Myometrial cell (primary cell): ENCODE measurements at places on chromosomes 12 and 14. TPM values are rescaled to one million over a fixed set of nuclear protein-coding genes. Genes with fewer than 3 reads are reported as not detected.

NEUROD4 gene
- total RNA-seq, result not detected in 2 replicates

TRMT5 gene
- 6.6 and 6.7 TPM in 2 replicates for total RNA-seq

SLC39A2 gene
- total RNA-seq, result 0.18 and 0.58 TPM in 2 replicates

RAD51AP1 gene
- 12.7 and 15.1 TPM in 2 replicates for total RNA-seq

ANKRD9 gene
- 18.8 and 30.3 TPM in 2 replicates for total RNA-seq

TAS2R7 gene
- total RNA-seq, result not detected in 2 replicates

RACGAP1 gene
- total RNA-seq, result 53.0 and 62.6 TPM in 2 replicates

PDE3A gene
- total RNA-seq, result 0.58 and 0.71 TPM in 2 replicates

KRT75 gene
- not detected in 2 replicates for total RNA-seq

SLCO1A2 gene
- total RNA-seq, result not detected in 2 replicates

TCP11L2 gene
- total RNA-seq, result 11.9 and 13.8 TPM in 2 replicates

CLEC6A gene
- total RNA-seq, result not detected in 2 replicates

CCDC198 gene
- total RNA-seq, result not detected in 2 replicates

RDH16 gene
- total RNA-seq, result 0.18 TPM in 1 of 2 replicates, not detected in the other

RPGRIP1 gene
- not detected in 2 replicates for total RNA-seq

RNU4-1 gene
- total RNA-seq, result under 0.01 TPM in 1 of 2 replicates, not detected in the other

APOF gene
- not detected in 2 replicates for total RNA-seq

CLEC4C gene
- not detected in 2 replicates for total RNA-seq

TAS2R8 gene
- not detected in 2 replicates for total RNA-seq

LUM gene
- total RNA-seq, result 304 and 309 TPM in 2 replicates

LRTM2 gene
- total RNA-seq, result not detected in 2 replicates

LAG3 gene
- under 0.01 and 0.35 TPM in 2 replicates for total RNA-seq

HRK gene
- not detected in 2 replicates for total RNA-seq

COL2A1 gene
- not detected in 2 replicates for total RNA-seq
